ENCODE measurements at places on chromosomes 12 and 14.

DNA sequence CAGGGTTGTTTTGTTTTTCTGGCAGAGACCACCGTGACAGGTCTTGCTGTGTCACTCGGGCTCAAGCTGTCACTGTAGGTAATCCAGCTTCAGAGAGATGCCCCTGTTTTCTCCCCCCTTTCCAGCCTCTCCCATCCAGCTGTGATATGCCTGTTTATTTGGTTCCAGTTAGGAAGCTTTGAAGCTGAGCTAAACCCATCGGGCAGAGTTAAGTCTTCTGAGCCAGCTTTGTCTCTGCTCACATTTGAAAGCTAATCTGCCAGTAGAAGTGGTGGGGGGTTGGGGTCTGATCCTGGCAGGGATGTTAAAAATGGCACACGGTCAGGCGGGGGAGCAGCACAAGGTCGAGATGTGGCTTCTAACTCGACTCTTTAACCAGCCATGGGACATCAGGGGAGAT, 130.0 kb downstream of the TSPAN9 start:
- DNase-seq = no peak

- no peak for DNase-seq
These were observed 654.0 kb downstream of the DIO2 start for GRCh38 chr14:79557309-79557708.

DNA sequence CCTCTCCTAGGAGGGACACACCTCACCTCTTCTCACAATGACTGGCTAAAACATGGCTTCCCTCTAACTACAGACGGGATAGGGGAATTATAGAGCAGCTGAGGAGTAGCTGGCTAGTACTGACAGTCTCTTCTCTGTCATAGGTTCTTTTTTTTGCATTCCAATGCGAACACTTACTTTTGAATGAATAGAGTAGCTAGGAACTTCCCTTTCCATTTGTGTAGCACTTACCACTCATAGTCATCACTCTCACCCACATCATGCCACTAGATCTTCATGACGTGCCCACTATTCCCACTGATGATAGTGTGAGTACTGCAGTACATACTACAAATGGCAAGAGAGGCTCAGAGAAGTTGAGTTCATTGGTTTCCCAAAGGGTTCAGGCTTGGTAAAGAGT, 143.9 kb upstream of the HIF1A start:
- no peak for DNase-seq

GRCh38 chr14:89242652-89243279, 174.3 kb downstream of the FOXN3 start:
- no peak for DNase-seq

- DNase-seq = no peak
These were observed 33.4 kb downstream of the TMTC1 start for GRCh38 chr12:29750131-29750927.

GRCh38 chr12:55929306-55929791, 1.6 kb upstream of the DGKA start:
- DNase-seq = peak; percentile 86
